ENCODE measurements at places on chromosomes 16 and 17.

DNA sequence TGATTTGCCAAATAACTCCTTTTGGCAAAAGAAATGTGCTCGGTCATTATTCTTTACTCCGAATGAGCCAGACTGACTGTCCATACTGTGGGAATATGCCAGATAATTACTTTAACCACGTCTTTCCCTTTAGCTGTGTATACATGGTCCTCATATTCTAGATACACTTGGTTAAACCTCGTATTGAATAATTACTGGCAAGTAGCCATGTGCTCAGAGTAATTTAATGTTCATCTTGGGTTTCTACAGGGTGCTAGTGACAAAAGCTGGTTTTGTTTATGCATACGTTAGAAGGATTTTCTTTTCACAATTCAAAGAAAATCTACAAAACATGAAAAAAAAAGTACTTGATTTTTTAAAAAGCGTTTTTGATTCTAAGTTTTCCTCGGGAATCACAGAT lies 540.3 kb downstream of the KCNJ2 start:
- DNase-seq: no peak

DNA sequence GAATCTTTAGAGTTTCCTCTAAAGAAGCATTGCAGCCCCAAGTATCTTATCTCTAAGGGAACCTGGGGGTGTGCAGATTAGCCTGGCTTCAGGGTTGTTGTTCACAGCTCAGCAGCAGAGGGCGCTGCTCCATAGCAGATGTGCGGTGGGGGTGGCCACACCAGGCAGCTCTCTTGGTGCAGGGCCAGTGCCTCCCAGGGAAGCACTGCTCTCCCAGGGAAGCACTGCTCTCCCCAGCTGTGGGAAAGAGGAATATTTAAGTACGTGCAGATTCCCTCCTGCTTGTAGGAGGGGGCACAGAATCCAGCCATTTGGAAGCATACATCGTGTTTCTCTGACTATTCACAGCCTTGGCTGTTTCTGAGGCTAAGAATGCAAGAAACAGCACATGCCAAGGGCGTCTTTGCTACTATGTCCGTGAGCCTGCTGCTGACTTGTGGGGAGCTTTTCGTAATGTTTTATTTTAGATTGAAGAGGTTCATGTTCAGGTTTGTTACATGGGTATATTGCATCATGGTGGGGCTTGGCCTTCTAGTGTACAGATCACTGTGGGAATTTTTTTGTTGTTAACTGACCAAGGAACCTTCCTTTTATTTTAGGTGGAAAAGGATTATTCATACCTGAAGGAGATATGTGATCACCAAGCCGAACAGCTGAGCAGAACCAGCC lies 217.8 kb downstream of the SPECC1 start:
- peak; percentile 50 for DNase-seq

GRCh38 chr16:86923656-86924055 lies 345.3 kb downstream of the FOXL1 start:
- DNase-seq: no peak

DNA sequence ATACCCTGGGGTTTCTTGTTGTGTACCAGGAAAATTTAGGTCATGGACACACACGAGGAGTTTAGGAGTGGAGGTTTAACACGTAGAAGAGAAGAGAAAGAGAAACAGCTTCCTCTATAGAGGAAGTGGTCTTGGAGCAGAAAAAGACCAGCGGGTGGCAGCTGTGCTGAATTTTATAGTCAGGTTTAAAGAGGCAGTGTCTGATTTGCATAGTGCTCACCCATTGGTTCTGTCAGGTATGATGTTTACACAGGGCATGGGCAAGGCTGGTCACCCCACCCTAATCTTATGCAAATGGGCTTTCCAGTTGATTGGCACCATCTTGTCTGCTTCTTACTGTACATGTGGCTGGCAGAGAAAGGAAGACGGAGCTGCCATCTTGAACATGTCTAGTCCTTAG lies 309.0 kb downstream of the CDH13 start:
- DNase-seq: no peak

GRCh38 chr16:15502041-15502725 lies 67.8 kb downstream of the BMERB1 start:
- DNase-seq: no peak

DNA sequence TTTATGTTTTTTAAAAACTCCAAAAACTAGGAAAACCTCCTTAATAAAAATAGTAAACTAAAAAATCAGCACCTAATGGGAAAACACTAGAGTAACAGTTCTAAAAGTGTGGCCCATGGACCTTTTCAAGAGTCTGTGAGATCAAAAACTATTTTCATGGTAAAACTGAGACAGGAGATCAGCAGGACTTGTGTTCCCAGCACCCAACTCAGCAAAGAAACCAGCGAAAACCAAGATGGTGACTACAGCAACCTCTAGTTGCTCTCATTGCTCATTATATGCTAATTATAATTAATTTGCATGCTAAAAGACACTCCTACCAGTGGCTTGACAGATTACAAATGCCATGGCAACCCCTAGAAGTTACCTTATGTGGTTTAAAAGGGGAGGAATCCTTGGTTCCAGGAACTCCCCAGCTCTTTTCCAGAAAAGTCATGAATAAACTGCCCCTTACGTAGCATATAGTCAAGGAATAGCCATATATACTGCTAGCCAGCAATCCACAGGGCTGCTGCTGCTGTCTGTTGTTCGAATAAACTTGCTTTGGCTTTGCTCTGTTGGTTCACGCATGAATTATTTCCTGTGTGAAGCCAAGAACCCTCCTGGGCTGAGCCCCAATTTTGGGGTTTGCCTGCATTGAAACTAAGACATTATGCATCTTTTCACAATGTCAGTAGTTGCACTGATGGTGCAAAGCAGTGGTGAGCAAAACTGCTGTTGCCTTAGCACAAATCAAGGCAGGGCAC lies 12.4 kb downstream of the CMTR2 start:
- DNase-seq: no peak
